Activated T-helper 1 cell treated with anti-CD3 and anti-CD28 coated beads, Interleukin-12 subunit alpha, Interleukin-12 subunit beta, Interleukin-2, Interleukin-4 antibody, amounts not matched to agents 30 ng/mL and 10 ng/mL and 1 ng/mL, durations not matched to agents 14 hours and 24 hours and 36 hours (primary cell): ENCODE measurements at places on chromosomes 1 and 21.

- DNase-seq: no peak
These were observed 140.9 kb downstream of the TGFBR3 start for GRCh38 chr1:91744953-91745639.

GRCh38 chr1:43121256-43121900, 50.7 kb downstream of the EBNA1BP2 start:
- no peak for DNase-seq

DNA sequence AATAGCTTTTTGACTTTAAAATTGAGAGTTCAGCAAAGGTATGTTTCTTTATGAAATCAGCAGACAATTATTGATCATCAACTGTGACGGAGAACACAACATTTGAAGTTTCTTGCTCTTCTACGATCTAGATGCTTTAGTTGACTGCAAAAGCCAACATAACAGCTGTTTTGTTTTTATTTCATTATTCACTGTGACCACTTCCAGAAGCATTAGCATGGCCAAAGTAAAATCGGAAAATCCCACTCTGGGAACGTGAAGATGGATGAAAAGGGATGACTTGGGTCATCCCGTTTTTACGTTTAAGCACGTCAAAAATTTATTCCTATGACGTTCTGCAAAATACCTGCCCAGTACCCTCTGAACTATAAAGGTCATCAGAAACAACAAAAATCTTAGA, 833.0 kb upstream of the ADAMTS5 start:
- no peak for DNase-seq

GRCh38 chr1:190196020-190196419, 281.6 kb downstream of the BRINP3 start:
- no peak for DNase-seq

- no peak for DNase-seq
These were observed 79.4 kb downstream of the IVNS1ABP start for GRCh38 chr1:185237661-185238060.

DNA sequence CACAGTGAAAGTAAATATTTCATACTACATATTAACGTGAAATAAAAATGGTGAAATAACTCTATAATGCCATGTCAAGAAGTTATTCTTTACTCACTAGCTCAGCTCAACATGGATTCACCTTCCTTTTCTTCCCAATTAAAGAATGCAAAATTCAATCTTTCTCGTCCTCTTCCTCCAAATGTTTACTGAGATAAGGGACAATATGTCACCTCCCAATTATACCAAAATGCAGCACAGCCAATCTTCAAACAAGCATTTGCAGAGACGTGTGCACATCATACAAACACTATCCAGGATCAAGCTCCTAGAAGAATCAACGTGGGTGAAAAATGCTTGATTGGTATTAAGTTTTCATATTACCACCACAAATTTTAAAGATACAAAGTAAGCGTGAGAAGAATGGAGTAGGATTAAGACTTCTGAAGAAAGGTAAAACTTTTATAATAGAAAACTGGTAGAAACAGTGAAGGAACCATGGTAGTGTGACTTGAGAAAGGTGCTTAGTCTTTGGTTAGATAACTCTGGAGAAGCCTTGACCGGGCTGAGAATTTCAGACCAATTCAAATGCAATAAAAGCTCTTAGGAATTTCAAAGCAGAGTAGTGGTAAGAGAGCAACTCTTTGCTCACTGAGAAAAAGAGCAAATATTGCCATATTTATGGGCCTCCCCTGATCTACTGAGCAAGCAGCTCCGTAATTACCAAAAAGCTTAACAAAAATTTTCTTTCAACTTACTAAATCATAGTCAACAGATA, 7.2 kb downstream of the PTP4A2 start:
- no peak for DNase-seq

- no peak for DNase-seq
These were observed 9.6 kb upstream of the GPR37L1 start for GRCh38 chr1:202112859-202113689.

- DNase-seq: no peak
These were observed 228.4 kb downstream of the TM2D1 start for GRCh38 chr1:61496501-61496900.

GRCh38 chr1:221716713-221717484, 25.0 kb downstream of the DUSP10 start:
- no peak for DNase-seq

DNA sequence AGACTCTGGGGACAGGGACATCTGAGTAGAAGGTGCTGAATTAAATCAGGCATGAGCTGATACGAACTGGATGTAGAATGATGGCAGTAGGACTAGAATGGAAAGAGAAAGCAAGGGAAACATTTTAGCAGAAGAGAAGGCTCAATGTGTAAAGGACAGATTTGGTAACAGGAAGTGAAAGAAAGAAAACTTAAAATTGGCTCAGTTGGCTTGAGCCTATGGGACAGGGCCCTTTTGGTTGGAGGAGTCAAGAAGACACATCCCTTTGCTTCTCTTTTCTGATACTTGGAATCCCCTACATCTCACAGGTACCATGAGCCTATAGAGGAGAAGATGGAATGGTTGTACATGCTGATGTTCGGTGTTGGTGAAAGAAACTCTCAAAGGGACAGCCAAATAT, 300.6 kb upstream of the PLXNA2 start:
- DNase-seq: no peak

DNA sequence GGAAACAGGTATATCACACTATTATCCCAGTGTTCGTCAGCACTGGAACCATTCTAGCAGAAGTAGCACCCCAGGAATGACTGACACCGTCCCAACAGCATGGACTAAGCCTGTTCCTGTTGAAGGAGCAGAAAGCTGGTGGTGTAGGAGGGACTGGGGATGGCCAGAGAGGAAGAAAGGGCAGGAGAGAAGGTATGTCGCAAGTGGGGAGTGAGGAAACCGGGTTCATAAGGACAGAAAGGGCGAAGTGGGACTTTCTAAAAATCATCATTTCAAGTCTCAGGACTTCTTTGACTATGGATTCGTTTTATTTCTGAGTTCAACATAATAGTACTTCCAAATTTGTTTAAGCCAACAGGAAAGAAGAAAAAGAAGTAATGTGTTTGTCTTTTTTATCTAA, 19.7 kb upstream of the MX1 start:
- no peak for DNase-seq

- DNase-seq: no peak
These were observed 34.7 kb downstream of the SH3BP5L start for GRCh38 chr1:248791010-248791409.

GRCh38 chr1:65167586-65168242, 19.7 kb downstream of the AK4 start:
- DNase-seq: no peak

GRCh38 chr21:42299324-42300044, 15.7 kb downstream of the TFF3 start:
- DNase-seq: peak; percentile 46
